ENCODE measurements at places on chromosomes 5 and 9.

DNA sequence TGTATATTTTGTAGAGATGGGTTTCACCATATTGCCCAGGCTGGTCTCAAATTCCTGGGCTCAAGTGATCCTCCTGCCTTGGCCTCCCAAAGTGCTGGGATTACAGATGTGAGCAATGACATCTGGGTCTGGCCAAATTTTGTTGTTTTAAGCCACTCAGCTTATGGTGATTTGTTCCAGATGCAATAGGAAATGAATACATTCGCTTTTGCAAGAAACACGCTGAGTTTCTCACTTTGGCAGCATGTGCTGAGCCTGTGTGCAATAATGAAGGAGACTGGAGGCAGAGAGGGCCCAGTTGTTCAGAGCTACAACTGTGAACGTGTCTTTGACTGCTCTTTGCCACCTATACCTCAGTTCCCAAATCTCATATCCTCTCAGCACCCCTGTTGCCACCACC lies 56.4 kb downstream of the KIF4B start:
- no peak for DNase-seq

GRCh38 chr5:139761501-139761900 lies 34.1 kb upstream of the PSD2 start:
- no peak for DNase-seq

GRCh38 chr5:125316915-125317535 lies 570.6 kb upstream of the ZNF608 start:
- peak; percentile 22 for DNase-seq

GRCh38 chr9:13480693-13481092 lies 201.2 kb upstream of the MPDZ start:
- peak; percentile 17 for DNase-seq

DNA sequence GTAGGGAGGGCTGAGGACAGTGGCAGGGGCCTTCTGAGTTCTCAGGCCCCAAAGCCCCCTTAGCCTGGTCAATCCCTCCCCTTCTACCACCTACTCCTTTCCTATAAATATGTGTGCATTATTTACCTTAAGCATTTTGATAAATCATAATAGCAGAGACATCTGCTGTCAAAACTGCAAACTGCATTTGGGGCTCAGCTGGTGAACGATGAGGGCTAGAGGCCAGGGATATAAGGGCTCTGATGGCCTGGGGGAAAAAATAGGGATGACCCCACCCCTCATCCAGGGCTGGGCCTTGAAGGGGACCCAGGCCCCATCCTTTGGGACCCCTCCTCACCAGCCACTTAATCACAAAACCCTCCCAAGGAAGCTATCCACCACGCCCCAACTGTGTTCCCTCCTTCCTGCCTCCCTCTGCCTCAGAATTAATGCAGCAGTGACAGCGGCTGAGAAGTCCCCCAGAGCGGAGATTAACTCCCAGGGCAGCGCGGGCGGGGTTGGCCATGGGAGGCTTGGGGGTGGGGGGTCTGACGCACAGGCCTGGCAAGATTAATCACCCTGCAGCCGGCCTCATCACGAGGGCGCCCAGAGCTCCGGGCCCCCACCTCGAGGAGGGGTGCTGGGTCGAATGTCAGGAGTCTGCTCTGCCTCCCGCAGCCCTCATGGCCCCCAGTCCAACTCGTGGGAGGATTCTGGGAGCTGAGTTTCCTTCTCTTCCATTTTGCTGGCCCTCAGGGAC lies 42.1 kb downstream of the CXXC5 start:
- DNase-seq: no peak

DNA sequence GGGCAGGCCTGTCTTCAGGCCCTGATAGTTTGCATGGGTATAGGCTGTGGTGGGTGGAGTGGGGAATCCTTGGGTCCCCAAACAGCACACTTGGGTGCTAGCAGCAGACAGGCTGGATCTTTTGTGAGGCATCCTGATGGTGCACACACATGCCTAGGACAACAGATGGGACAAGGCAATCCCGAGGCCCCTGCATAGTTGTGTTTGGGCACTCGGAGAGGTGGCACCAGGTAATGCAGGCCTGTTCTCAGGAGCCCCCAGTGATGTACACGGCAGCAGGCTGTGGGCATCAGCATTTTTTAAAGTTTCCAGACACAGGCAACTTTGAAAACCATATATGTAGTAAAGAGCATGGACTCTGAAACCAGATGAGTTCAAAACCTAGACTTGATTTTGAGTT lies 65.4 kb downstream of the EPB41L4A start:
- no peak for DNase-seq

DNA sequence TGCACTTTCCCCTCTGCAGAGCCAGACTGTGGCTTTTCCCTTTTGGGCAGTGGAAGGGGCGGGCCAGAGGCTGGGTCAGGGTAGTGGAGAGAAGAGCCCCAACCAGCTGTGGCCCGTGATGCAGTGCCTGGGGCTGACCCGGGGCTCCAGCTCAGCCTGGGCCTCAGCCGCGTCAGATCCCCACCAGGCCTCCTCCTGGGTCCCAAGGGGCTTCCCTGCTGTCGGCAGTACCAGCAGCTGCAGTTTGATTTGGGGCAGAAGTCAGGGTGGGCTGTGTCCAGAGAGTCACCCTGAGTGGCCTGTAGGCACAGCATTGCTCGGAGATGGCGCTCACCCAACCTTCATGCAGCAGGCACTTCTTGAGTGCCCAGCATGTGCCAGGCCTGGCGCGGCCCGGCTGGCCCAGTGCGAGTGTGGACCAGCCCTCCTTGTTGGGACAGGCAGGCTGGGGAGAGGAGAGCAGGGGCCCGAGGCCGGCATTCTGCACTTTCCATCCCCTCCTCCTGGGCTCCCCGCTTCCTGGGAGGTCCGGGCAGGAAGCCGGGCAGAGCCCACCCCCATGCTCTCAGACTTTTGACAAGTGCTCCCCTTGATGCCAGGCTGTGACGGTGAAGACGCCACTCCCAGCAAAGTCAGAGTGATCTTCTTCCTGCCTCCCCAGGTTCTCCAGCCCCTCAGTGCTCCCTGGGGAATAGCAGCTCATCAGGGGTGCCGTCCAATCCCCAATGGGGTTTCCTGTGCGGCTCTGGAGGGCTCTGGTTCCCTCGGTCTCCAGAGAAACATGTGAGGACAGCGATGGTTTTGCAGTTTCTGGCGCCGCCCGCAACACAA lies 88.3 kb upstream of the COL5A1 start:
- DNase-seq: no peak

DNA sequence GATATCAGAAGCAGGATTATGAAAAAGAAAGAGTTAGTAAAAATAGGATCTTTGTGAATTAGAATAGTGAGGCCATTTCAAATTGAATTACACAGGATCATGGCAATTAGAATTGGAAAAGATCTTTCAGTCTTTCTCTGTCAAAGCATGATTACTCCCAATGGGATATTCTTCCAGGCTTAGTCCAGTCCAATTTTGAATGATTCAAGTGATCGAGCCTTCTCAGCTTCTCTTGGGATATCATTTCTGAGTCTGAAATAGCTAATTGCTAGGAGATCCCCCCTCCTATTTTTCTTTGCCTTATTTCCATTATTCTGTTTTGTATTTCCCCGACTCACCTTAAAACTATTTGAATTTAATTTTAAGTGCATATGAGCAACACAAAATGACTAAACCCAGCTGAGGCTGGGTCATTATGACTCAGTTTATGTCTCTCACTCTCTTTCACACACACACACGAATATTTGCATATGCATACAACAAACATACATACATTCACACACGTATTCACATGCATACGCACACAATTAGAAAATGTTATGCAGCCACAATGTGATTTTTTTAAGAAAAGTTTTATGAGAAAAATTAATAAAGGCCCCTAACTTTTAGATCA lies 34.8 kb upstream of the EFNA5 start:
- no peak for DNase-seq

DNA sequence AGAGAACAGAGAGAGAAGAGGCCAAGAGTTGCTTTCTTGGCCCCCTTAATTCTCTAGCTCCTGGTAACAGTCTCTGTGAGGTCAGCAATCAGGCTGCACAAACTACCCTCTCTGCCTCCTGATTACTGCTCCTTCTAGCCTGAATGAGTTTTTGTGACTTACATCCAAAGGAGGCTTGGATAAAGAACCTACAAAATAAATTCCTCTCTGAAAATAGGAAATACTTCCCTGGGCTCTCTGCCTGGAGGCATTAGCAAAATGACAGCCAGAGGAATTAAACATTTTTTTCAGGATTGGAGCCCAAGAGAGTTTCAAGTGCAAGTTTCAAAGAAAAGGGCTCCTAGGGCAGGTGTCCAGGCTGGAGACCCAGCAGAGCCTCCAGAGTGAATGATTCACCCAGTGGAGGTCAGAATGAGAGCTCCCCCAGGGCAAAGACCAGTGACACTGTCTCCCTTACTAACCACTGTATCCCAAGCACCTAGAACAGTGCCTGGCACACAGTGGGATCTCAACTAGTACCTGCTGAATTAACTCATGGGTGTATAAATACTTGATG lies 162.5 kb downstream of the SPOCK1 start:
- no peak for DNase-seq

DNA sequence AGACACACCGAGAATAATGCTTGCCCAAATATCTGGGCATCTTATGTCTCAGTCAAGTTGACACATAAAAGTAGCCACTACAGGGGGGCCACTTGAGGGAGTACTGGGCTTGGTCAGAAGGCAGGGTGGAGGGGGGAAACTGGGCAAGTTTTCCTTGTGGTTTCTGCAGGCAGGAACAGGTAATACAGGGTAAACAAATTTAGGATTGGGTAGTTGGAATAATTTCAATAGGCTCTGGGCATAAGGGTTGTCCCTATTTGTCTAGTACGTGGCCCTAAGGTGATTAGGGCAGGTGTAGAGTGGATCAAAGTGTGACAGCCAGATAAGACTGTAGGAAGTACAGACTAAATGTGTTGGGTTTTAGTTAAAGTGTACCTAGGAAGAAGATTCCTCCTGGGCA lies 353.1 kb downstream of the TLE4 start:
- no peak for DNase-seq

DNA sequence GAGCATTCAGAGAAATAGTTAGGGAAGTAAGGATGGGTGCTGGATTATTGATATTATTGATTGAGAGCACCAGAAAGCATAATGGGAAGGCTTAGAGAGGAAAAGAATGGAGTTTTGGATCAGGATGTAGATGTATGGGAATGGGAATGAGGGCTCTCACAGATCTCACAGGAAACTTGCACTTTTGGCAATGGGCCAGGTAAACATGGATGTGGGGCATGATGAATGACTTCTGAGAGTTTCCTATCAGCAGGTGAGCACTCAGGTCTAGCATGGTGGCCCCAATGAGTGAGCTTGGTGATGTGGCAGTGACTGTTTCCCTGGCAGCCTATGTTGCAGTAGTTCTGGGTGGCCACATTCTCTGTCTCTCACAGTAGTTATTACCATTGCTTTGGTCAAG lies 283.8 kb downstream of the FBXL7 start:
- DNase-seq: no peak

GRCh38 chr5:94893412-94894135 lies 275.1 kb downstream of the SLF1 start:
- no peak for DNase-seq

DNA sequence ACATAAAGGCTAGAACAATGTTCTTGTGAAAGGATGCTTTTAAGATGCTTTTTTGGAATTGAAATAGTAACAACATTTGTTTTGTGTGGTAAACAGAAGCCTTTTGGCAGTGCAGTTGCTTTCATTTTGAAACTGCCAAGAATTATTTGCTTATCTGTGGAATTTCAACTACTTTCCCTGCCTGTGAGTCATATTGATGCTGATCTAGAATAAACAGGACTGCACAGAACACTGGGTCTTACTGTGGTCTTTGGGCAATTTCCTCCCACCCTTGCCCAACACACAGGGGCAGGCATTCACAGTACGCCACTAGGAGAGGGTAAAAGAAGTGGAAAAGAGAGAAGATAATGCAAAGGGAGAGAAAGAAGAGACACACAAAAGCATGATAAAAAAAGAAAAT lies 483.7 kb downstream of the ELAVL2 start:
- no peak for DNase-seq

DNA sequence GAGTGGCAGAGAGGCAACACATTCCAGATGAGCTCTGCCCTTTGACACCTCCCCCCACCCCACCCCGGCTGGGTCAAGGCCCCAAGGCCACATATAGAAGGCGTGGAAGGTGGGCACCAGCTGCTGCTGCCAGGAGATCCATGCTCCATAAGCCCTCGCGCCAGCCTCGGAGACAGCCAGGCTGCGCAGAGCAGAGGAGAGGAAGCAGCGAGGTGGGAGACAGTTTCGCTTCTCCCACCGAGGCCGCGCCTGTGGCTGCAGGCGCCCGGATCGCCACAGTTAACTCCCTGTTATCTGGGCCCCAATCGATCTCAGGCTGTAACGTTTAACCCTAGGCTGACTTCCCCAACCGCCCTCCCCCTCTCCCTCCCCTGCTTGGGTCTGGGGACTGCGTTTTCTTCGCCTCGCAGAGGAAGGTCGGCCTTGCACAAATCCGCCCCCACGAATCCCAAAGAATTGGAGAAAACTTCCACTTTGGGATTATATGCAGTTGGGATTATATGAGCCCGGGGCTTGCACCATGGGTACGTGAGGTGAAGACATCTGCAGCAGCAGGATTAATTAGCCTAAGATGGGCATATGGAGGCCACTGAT lies 1.1 kb upstream of the CXXC5 start:
- DNase-seq: no peak

GRCh38 chr9:97668485-97668884 lies 28.7 kb downstream of the XPA start:
- no peak for DNase-seq

GRCh38 chr5:543755-544674 lies 19.8 kb upstream of the SLC9A3 start:
- no peak for DNase-seq

GRCh38 chr5:113182658-113183344 lies 206.2 kb downstream of the DCP2 start:
- DNase-seq: no peak

GRCh38 chr9:133354766-133355165 lies 1.5 kb downstream of the SURF1 start:
- no peak for DNase-seq

- DNase-seq: no peak
Measured at GRCh38 chr5:86625148-86625547, 7.4 kb downstream of the COX7C start.

DNA sequence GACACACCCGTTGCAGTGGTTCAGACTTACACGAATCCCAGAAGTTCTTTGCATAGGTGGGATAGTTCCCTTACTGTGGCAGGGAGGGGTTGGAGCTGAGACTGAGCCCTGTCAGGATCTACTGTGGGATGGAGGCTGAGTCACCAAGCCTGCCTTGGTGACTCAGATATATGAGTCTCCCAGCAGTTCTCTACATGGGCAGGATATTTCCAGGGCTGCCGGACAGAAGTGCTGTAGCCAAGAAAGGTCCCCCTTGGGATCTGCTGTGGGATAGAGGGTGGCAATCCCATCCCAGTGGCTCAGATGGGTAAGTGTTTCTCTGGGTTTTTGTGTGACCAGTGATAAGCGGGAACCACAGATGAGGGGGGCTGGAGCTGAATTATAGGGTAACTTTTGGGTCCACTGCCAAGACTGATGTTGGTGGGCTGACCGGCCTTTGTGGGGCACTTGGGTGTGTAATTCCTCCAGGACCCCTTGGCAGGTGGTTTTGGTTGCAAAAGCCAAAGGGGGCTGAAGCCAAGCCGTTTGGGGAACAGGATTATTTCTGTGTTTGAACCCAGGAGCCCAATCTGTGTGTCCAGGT lies 18.7 kb downstream of the XRCC4 start:
- peak; percentile 52 for DNase-seq

GRCh38 chr9:93226819-93227218 lies 42.9 kb downstream of the WNK2 start:
- DNase-seq: no peak

GRCh38 chr5:174759091-174759490 lies 34.7 kb downstream of the MSX2 start:
- no peak for DNase-seq

Measured in HFF-Myc (cell line).